ENCODE measurements at places on chromosomes 5 and 9.

DNA sequence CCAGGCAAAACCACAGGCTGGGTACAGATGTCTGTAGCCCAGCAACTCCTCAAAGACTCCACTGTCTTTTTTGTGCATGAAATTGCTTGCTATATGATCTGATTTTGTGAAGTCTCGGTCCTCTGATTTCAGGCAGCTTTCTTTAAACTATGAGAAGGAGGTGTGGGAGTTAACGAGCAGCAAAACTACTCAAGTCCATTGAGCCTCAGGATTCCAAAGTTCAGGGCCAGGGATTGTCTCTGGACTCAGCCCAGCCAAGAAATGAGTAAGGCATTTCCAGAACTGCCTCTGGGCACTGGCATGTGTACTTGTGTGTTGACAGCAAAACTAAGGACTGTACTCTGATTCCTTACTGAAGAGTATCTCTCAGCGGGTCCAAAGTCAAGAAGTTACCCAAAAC lies 53.4 kb upstream of the GLIS3 start:
- peak; percentile 9 for DNase-seq

DNA sequence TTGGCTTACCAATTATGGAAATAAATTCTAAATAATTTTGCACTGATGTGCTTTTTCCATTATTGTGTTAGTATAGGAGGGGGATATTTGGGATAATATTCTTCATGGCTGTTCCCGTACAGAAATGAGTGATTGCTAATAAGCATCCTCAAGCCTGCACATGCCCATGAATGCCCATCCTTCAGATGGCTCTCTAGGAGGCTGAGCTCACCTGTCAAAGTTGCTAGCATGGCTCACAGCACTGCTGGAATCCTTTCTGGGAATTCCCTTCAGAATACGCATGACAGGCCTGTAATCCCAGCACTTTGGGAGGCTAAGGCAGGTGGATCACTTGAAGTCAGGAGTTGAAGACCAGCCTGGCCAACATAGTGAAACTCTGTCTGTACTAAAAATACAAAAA lies 124.1 kb downstream of the NXNL2 start:
- DNase-seq, result no peak

DNA sequence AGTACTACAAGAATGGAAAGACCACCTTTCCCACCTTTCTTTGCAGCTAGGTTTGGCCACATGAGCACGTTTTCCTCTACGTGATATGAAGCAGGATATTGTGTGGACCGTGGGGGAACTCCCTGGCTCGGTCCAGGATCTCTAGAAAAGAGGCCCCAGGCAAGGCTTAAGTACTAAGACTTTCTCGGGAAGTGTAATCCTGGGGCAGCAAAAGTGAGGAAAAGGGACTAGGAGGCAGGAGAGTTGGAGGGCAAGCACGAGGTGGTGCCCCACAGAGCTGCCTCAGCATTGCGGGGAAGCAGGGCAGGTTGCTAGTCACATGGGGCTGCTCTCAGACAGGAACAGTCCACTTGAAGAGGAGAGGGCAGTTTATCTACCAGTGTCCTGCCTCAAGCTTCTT lies 235.1 kb downstream of the GADD45G start:
- DNase-seq, result no peak

GRCh38 chr5:135254183-135254582 lies 144.8 kb downstream of the MACROH2A1 start:
- no peak for DNase-seq

DNA sequence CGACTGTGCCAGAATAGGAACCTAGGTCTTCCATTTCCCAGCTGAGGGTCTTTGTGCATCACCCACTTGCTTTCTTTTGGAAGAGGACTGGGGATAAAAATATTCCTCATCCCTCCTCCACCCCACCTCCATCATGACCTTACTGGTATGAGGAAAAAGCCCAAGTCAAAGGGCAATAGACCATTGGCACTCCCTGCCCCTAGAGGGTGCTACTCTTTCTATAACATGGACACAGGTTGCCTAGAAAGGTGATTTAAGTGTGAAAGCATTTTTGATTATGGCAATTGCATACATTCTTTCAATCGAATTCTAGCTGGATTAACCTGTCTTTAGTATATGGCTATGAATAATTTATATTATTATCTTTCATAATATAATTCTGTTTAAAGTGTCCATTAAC lies 22.8 kb upstream of the ZNF618 start:
- no peak for DNase-seq

DNA sequence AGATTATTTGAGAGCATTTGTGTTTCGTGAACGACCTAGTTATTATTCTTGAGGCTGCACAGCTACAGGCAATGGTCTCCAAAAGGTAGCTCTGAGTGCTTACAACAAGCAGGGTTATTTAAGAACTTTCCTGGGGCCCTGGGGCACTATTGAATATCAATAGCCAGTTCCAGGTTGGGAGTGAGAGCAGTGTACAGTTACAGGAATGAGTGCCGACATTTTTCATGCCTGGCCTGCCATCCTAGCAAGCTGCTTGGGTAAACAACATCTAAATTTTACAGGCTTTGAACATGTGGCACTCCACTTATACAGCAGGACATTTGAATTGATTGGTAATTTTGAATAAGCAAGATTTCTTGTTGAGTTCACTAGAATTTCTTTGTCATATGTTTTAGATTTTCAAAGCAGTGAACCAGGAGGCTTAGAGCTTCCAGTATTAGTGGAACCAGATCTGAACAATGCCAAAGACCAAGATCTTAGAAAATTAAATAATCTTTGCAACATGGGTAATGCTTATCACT lies 171.9 kb upstream of the GDNF start:
- DNase-seq, result no peak

DNA sequence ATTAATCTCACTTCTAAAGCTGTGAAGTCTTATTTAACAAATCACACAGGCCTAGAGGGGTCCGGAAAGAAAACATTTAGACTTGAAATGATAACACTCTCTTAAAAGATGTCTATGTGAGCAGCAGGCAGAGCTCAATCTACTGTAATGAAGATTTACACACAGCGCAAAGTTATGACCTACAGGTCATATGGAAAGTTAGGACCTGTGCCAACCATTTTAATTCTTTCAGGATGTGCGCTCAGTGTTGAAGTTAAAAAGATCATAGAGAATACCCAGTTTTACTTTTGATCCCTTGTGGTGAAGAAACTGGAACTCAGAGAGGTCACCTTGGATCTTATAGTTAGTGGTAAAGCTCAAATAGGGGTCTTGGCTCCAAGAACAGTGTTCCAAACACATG lies 3.1 kb upstream of the CREBRF start:
- no peak for DNase-seq

DNA sequence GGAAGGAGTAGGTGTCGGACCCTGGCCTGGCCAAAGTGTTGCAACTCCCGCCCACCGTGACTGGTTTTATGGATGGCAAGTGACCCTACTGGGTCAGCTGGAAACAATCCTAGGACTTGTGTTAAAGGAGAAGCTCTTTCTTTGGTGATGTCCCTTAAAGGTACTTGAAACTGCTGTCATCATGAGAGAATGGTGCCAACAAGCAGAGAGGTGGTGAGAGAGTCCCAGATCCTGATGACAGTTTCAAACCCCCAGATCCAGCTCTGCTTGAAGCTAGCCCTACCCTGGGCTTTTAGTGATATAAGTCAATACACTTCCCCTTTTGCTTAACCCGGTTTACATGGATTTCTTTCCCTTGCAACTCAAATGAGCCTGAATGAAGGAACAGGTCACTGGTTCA lies 72.5 kb upstream of the UBTD2 start:
- DNase-seq, result no peak

GRCh38 chr5:73411936-73412596 lies 36.5 kb downstream of the FOXD1 start:
- no peak for DNase-seq

DNA sequence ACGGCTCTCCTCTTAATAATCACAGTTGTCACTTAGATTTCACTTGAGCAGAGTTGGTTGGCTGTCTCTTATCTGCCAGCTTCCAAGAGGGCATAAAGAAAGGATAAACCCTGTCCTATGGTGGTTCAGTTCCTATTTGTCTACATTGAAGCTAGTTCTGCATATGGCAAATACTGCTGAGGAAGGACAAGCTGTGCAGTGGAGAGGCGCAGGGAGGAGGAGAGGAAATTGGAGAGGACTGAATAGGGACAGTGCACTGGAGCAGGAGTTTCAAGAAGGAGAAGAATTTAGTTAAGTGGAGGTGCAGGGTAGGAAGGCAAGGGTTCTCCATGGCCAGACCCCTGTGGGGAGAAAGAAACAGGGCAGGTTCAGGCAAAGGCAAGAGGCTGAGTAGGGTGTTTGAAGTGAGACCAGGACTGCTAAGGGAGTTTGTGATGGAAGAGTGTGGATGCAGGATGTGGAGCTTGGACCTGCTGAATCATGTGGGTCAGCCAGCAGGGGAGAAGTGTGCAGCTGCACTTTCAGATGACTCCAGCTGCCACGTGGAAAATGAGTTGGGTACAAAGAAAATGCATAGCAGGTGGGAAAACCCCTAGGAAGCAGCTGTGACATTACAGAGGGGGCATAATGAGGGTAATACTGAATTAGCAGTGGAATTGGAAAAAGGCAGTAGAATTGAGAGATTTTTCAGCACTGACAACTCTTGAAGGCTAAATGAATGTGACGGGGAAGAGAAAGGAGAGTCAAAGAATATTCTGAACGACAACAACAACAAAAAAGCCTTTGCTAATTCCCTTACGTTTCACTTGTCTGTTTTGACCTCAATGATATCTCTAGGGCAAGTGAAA lies 66.8 kb downstream of the MAMDC2 start:
- no peak for DNase-seq

GRCh38 chr9:132023419-132024180 lies 56.1 kb downstream of the MED27 start:
- no peak for DNase-seq

DNA sequence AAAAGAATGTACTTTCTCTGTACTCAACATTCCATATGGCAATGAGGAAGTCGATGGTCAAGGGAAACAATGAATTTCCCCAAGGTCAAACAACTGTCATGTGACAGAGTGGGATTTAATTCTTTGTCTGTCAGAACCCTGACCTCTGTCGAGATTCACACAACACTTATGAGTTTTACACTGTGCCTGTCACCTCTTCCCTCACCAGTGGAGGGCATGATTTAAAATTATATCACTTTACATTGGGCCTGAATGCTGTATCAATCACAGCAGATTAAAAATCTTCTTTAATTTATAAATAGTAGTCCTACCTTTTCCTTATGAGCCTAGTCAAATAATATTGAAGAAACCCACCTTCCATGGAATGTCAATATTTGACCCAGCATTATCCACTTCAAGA lies 276.7 kb downstream of the CDH10 start:
- DNase-seq, result no peak

GRCh38 chr9:33837138-33837537 lies 20.2 kb downstream of the UBE2R2 start:
- DNase-seq, result no peak

DNA sequence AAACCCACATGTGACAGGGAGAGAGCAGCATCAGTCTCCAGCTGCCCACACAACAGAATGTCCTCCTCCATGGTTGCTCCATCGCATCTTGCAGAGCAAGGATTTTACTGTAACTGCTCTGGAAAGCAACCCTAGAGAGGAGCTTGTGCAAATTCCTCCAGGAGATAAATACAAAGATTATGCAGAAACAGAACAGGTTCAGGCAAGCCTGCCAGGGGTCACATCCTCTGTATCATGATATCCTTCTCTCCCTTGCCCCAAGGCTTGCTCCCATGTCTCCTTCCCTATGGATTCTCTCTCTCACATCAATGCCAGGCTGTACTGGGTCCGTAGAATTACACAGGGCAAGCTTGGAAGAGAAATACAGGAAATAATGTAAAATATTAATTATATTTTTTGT lies 226.0 kb downstream of the MPDZ start:
- no peak for DNase-seq

- DNase-seq, result no peak
These were observed 816.2 kb upstream of the GRAMD2B start for GRCh38 chr5:125607018-125607417.

GRCh38 chr5:119332978-119333401 lies 22.8 kb upstream of the TNFAIP8 start:
- DNase-seq, result no peak

GRCh38 chr9:107336718-107337360 lies 53.8 kb downstream of the RAD23B start:
- peak; percentile 48 for DNase-seq
